A549 treated with ZK216348 at 1 μM for 4 hours (cell line): ENCODE measurements at places on chromosomes 7 and 10. TPM values are rescaled to one million over a fixed set of nuclear protein-coding genes. Genes with fewer than 3 reads are reported as not detected.

The MOGAT3 gene
- total RNA-seq = not detected in 5 replicates

The SPDYE6 gene
- total RNA-seq = not detected in 5 replicates

The HOXA5 gene
- total RNA-seq = 3.2 to 7.3 TPM (median 5.8 TPM) in 5 replicates

The FOXI2 gene
- not detected in 5 replicates for total RNA-seq

The MGAM2 gene
- not detected in 5 replicates for total RNA-seq

The OR2A42 gene
- not detected in 5 replicates for total RNA-seq

The HMX2 gene
- total RNA-seq = 0.20 to 0.25 TPM (median 0.22 TPM) in 3 of 5 replicates, not detected in the others

The HMX3 gene
- total RNA-seq = 0.14 TPM in 1 of 5 replicates, not detected in the others

The MTERF1 gene
- 10.1 to 15.2 TPM (median 12.7 TPM) in 5 replicates for total RNA-seq

The PCLO gene
- total RNA-seq = 0.85 to 1.6 TPM (median 1.1 TPM) in 5 replicates

The CALD1 gene
- total RNA-seq = 70.3 to 126 TPM (median 113 TPM) in 5 replicates

The OR2A7 gene
- not detected in 5 replicates for total RNA-seq
